Activated naive CD4-positive, alpha-beta T cell (primary cell): ENCODE measurements at places on chromosomes 6 and 20.

DNA sequence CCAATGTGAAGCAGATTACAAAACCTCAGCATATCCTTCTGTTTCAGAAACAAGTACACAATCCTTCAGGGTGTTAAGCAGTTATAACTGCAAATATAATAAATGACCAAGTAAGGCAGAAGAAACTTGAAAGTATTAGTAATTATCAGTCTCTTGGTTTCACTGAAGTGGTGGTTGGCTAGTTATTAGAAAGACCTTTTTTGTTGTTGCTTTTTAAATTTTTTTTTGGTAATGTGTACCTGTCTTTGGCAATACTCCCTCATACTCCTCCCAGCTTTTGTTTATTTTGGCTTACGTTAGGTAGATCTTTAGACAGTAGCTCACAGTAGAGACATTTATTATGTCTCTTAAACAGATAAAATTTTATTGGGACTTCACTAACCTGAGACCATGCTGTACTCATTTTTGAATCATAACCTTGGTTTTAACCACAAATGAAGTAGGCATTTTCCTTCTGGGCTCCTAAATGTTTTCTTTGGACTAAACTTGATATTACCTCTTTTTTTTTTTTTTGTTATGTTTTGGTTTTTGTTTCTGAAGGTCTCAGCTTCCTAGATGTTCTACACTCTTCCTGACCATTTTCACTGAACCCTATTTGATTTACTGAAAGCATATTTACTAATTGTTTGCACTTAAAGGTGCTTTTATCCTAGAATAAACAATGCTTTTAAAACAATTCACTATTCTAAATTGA lies 6.4 kb downstream of the CD2AP start:
- no peak for DNase-seq

- DNase-seq, result no peak
Observed at GRCh38 chr6:126267626-126268025, 72.3 kb upstream of the CENPW start.

GRCh38 chr6:134171517-134171916 lies 119.1 kb upstream of the SLC2A12 start:
- no peak for DNase-seq

GRCh38 chr6:29527564-29527963 lies 32.0 kb downstream of the UBD start:
- DNase-seq, result no peak

DNA sequence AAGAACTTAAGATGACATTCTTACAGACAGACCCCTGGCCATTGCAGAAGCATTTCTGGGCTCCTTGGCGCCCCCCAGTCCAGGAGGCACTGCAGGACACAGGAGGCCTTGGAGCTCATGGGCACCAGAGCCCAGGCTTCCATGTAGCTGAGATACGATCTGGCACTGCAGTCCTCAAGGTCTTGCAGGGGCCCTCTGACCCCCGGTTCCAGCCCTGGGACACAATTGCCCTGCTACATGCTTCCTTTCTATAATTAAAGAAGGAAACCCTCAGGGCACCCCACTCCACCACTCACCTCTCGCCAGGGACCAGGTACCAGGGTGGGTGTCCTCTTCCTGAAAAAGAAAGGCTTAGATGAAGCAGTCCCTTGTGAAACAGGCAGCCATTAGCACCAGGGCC lies 33.6 kb downstream of the WFDC3 start:
- no peak for DNase-seq

DNA sequence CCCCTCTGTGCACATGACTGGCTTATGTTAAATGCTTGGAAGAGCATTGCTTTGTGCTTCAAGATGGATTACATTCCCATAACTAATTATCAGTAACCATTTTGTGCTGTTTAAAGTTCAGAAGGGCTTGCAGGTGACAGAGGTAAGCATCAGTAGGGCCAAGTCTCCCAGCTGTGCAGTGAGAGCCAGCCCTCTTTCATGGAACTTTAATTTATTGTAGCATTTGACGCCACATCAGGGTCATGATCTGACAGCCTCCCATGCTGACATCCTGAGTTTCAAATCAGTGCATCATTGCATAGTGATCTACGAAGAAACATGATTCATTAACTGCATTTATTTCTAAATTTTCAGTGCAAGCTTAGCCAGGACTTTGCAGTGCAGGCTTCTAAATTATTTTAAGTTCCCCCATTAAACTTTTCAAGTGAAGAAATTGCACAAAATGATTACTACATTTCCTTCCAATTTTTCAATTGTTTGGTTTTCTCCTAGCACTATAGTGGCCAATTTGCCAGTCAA lies 380.9 kb downstream of the UTRN start:
- no peak for DNase-seq

DNA sequence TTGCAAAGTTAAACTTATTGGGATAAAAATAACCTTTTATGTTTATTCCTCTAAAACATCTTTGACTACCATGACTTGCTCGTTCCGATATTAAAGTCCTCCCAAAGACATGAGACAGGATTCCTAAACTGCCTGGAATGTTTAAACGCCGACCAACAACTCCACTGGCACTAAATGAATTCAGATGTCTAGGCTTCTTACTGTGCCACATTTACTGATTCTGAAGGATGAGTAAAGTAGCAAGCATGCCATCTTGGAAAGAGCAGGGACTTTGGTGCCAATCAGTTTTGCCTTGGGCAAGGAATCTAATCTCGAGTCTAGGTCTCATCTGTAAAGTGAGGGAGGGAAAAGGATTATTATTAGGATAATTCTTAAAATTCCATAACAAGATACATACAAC lies 25.3 kb downstream of the MBOAT1 start:
- no peak for DNase-seq
